ENCODE measurements at places on chromosomes 16 and 17. TPM values are rescaled to one million over a fixed set of nuclear protein-coding genes. Genes with fewer than 3 reads are reported as not detected.

TBX21 gene
- 68.4 TPM for total RNA-seq

PTX4 gene
- total RNA-seq: not detected

ERCC4 gene
- 12.6 TPM for total RNA-seq

MAPT gene
- not detected for total RNA-seq

CALB2 gene
- total RNA-seq: not detected

DNA sequence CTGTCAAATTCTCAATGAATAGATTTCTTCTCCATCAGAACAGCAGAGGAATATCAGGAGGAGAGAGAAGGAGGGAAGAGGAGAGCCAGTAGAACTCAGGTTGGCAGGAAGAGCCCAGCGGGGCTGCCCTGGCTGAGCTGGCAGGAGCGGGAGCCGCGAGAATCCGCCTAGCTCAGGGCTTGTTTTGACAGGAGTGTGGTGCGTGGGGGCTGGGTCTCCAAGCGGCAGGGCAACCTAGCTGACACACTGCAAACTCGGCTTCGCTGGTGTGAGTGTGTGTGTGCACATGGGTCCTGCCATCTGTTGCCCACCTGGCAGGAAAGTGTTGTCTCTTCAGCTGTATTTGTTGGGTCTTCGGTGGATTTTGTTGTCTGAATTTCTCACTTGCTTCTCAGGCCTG lies 27.9 kb upstream of the BCAR1 start:
- no peak overlapping the region for H3K27ac ChIP-seq
- peaks cover 53% of the 10 kb centered on the region for H3K27me3 ChIP-seq
- no peaks in the 10 kb centered on the region for H3K36me3 ChIP-seq
- no peak for DNase-seq
- H3K4me3 ChIP-seq: no peak overlapping the region

DNA sequence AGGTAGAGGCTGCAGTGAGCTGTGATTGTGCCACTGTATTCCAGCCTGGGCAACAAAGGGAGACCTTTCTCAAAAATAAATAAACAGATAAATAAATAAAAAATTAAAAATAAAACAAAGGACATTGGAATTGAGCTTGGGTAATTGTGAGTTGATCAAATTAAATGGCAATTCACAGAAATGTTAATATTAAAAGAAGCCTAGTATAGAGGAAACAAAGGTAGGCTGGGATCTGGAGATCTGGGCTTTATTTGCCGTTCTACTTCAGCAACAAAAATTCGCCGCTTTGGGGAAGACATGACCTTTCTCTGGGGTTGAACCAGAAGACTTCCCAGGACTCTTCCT lies 332 bp upstream of the VPS25 start:
- H3K27me3 ChIP-seq: peaks cover 2% of the 10 kb centered on the region
- peak overlapping the region; percentile 99 for H3K4me3 ChIP-seq
- peak overlapping the region; percentile 98 for H3K27ac ChIP-seq
- peaks cover 22% of the 10 kb centered on the region for H3K36me3 ChIP-seq

GRCh38 chr17:66492561-66493005 lies 190.2 kb downstream of the PRKCA start:
- no peak for DNase-seq
- no peak overlapping the region for H3K27ac ChIP-seq
- peaks cover 23% of the 10 kb centered on the region for H3K4me1 ChIP-seq
- no peak overlapping the region for H3K4me3 ChIP-seq
- H3K27me3 ChIP-seq: no peaks in the 10 kb centered on the region

- peaks cover 24% of the 10 kb centered on the region for H3K36me3 ChIP-seq
- H3K4me1 ChIP-seq: peaks cover 4% of the 10 kb centered on the region
- no peaks in the 10 kb centered on the region for H3K27me3 ChIP-seq
- no peak overlapping the region for H3K27ac ChIP-seq
- H3K4me3 ChIP-seq: no peak overlapping the region
- no peak for DNase-seq
Measured at GRCh38 chr17:57379237-57379894, 123.0 kb downstream of the MSI2 start.

DNA sequence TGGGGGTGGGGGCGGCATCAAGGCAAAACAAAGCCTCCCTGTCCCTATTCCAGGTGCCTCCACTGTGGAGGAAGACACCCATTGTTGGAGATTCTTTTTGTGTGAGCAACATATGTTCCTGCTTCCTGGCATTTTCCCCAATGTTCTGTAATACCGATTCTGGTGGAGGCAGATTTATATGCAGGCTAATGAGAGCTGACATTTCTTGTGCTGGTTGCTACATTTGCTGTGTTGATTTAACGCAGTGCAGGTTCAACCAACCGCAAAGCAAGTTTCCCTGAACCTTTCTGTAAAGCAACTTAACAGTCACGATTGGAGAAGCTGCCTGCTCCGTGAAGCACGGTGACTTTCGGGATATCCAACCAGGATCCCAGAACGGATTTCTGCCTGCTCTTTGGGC lies 260.5 kb downstream of the CBLN1 start:
- no peaks in the 10 kb centered on the region for H3K27me3 ChIP-seq
- no peak overlapping the region for H3K27ac ChIP-seq
- no peak overlapping the region for H3K4me3 ChIP-seq
- H3K36me3 ChIP-seq: no peaks in the 10 kb centered on the region

DNA sequence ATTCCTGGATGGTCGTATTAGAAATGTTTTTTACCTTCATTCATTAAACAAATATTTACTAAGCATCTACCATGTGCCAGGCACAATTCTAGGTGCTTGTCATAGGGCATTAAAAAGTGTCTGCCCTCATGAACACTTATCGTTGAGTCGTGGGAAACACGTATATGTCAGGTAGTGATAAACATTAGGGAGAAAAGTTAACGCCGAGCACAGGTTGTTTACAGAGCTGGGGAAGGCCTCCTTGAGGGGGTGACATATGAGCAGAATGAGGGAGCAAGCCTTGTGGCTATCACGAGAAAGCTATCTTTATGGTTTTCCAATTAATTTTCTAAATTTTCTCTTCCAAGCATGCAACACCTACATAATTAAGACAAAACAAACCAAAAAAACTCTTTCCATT lies 985 bp upstream of the ZNF213 start:
- DNase-seq: no peak
- H3K4me1 ChIP-seq: peaks cover 40% of the 10 kb centered on the region

DNA sequence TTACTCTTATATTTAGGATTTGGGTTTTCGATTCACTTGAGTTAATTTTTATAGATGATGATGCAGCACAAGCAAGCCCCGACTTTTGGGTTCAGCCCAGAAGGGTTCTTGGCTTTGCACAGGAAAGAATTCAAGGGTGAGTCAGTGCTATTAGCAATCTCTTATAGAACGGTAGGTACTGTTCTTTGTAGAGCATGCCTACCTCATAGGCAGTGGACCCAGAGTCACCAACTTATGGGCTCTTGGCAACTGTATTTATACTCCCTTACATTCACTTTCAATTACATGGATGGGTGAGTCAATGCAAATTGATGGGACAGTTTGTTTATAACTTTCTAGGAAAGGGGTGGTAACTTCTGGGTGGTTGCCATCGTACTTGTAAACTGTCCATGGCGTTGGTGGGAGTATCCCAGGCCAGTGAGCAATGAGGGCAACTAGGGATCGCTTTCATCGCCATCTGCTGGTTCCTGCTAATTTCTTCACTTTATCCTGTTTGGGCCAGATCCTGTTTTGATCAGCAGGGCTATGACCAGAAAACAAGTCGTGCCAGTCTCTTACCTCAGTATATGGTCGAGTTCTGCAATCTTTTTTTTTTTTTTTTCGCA lies 362.6 kb downstream of the CNTNAP4 start:
- no peaks in the 10 kb centered on the region for H3K36me3 ChIP-seq
- no peak overlapping the region for H3K27ac ChIP-seq
- H3K27me3 ChIP-seq: no peaks in the 10 kb centered on the region
- DNase-seq: no peak
- H3K4me1 ChIP-seq: no peaks in the 10 kb centered on the region
- no peak overlapping the region for H3K4me3 ChIP-seq

DNA sequence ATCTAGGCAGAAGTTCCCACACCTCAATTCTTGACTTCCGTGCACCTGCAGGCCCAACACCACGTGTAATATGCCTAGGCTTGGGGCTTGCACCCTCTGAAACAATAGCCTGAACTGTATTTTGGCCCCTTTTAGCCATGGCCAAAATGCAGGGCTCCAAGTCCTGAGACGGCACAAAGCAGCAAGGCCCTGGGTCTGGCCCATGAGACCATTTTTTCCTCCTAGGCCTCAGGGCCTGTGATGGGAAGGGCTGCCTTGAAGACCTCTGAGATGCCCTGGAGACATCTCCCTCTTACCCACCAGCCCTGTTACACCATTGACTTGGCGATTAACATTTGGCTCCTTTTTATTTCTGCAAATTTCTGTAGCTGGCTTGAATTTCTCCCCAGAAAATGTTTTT lies 238.6 kb downstream of the CDH13 start:
- no peak overlapping the region for H3K27ac ChIP-seq
- no peak overlapping the region for H3K4me3 ChIP-seq
- no peaks in the 10 kb centered on the region for H3K4me1 ChIP-seq
- DNase-seq: no peak
- no peaks in the 10 kb centered on the region for H3K27me3 ChIP-seq

DNA sequence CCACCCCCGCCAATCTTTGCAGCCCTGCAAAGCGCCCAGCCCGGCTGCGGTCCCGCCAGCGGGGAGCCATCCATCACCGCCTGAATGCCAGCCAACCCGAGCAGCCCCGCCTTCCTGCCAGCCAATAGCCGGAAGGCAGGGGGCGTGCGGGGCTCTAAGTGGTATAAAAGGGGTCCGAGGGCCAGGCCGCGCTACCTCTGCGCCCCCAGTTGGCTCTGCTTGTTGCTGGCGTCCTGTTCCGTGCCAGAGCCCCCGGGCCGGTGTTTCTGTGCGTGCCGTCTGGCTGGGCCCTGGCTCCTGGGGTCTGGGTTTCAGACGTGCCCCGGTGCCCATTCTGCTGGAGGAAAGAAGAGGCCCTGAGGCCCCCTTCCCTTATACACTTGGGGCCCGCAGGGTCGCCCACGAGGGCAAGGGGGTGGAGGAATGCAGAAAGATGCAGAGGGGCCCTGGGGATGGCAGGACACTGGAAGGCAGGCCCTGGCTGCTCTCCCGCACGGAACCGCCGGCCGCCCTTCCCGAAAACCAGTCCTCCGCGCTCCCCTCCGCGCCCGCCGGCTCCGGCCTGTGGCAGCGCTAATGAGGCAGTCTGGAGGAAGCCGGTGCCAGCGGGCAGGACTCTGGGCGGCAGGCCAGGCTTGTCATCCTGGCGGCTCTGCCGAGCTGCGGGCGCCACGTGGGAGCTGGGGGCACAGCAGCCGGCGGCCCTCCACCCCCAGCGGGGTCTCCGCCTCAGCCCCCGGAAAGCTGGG lies 14.0 kb downstream of the COPZ2 start:
- peak overlapping the region; percentile 60 for H3K4me3 ChIP-seq
- H3K4me1 ChIP-seq: peaks cover 39% of the 10 kb centered on the region
- DNase-seq: peak; percentile 63
- peaks cover 16% of the 10 kb centered on the region for H3K27me3 ChIP-seq

DNA sequence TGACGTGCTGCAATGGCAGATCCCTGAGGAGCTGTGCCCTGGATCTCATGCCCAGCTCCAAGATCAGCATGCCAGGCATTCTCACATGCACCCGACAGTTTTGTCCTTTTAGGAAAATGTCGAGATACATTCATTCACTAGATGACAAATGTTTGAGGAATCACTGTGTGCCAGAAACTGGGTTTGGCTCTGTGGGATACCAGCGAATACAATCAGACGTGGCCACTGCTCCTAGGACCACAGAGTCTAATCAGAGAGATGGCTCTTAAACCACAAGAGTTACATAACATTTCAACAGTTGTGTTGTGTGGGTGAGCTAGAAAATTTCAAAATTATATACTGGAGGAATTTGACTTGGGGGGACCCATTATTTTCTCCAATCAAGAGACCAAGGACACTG lies 579.7 kb downstream of the CDH13 start:
- H3K4me1 ChIP-seq: no peaks in the 10 kb centered on the region
- H3K27me3 ChIP-seq: no peaks in the 10 kb centered on the region
- H3K36me3 ChIP-seq: no peaks in the 10 kb centered on the region
- H3K4me3 ChIP-seq: no peak overlapping the region
- H3K27ac ChIP-seq: no peak overlapping the region

DNA sequence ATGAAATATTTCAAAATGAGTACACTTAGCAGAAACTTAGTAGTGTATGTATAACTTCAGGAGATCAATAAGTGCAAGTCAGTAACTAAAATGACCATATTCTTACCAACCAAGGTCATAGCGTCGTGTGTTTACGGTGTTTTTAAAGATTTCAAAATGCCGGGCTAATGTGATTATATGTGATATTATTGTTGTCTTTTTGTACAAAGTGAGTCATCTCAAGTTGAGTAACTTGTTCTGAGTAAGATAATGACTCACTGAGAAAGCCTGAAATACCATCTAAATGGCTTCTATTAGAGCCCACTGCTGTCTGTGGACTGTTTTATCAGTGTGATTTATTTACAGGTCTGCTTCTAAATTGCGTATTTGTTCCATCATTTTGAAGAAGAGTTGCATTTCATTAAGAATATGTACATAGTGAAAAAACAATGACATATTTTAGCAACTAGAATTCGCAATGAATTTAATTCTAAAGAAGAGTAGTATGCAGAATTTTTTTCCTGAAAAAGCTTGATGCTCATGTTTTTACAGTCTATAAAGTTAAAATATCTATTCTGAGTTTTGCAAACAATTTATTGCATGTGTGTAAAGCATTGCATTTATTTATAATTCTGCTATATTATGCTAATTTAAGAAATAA lies 12.7 kb downstream of the KRT12 start:
- H3K36me3 ChIP-seq: no peaks in the 10 kb centered on the region
- peaks cover 25% of the 10 kb centered on the region for H3K27me3 ChIP-seq
- H3K4me1 ChIP-seq: no peaks in the 10 kb centered on the region
- no peak overlapping the region for H3K27ac ChIP-seq

DNA sequence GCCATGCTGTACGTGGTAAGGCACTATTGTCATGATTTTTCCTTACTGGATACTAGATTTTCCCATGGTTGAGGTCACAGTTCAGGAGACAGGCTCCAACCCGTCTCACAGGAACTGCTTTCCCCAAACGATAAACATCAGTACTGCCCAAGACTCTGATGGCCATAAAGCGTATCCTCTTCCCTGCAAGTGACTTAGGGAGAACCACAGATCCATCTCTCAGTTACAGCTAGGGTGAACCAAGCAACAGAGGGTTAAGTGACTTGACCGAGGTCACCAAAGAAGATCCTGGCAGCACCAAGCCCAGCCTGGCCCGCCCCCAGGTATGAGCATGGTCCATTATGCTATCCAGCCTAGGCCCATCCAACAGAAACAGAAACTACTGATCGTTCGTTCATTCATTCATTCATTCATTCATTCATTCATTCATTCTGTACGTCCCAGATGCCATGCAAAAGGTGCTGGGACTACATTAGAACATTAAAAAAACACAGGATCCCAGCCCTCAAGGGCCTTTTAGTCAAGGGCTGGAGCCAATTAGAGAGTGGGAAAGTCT lies 31.0 kb downstream of the MYH11 start:
- no peak overlapping the region for H3K4me3 ChIP-seq
- no peaks in the 10 kb centered on the region for H3K36me3 ChIP-seq
- H3K27ac ChIP-seq: no peak overlapping the region
- H3K27me3 ChIP-seq: peaks cover 14% of the 10 kb centered on the region
- no peaks in the 10 kb centered on the region for H3K4me1 ChIP-seq
